ENCODE measurements at places on chromosomes 2 and 18.

- no peak for DNase-seq
These were observed 23.2 kb downstream of the PLCL1 start for GRCh38 chr2:197827618-197828017.

DNA sequence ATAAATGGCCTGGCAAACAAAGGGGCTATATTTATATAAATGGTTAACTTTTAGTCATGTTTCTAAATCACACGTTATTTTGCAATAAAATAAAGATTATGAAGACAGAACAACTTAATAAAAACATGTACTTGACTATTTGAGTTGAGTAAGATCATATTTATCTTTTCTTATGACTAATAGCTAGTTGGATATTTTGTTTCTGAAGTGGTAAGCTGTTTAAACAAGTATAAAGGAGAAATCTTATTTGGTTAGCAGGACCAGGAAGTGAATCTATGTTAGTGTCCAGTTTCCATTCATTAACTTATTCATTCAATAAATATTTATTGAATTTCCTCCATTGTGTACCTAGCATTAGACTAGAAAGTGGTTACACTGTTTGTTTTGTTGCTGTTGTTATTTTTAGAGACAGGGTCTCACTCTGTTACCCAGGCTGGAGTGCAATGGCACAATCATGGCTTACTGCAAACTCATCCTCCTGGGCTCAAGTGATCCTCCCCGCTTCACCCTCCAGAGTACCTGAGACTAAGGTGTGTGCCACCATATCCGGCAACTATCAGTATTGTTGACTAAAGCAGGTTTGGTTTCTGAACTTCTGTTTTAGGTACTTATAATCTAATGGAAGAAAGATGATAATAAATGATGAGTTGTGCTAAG, 312.6 kb downstream of the DPP10 start:
- no peak for DNase-seq

GRCh38 chr2:158544998-158545397, 88.2 kb downstream of the PKP4 start:
- no peak for DNase-seq

- DNase-seq, result no peak
These were observed 72.8 kb upstream of the FANCL start for GRCh38 chr2:58313926-58314325.

DNA sequence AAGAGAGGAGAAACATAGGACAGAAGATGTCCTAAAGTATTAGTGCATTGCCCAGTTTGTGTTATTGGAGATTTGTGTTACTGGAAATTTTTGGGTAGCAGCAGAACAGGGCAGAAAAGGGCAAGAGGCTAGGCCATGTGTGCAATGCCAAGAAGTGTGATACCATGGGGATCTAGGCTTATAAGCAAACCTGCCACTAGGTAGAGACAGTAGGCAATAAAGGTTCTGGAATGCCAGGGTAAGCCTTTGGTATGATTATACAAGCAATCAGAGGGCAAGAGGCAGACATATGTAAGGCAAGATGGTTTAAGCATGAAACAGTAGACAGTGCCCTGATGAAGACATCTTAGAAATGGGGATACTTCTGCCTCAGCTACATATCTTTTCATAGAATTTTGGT, 12.3 kb upstream of the CERS6 start:
- no peak for DNase-seq

DNA sequence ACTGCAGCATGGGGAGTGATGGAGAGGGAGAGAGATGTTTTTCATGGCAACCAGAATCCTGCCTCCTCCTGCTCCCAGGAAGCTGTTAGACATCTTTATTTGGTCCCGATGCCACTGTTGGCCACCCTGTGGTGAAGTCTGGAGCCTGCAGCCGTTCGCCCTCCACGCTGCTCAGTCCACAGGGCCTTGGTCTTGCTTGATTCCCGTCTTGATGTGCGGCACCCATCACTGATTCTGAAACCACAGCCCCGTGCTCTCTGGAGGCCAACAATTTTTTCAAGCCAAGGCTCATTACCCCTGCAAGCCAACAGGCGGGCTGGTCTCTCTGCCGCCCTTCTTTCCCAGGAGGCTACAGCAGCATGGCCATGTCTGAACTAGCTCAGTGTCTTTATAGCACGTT, 24.5 kb downstream of the SIGLEC15 start:
- no peak for DNase-seq

- no peak for DNase-seq
These were observed 109.1 kb downstream of the SMAD2 start for GRCh38 chr18:47821314-47821713.

GRCh38 chr2:144403933-144404332, 116.0 kb downstream of the ZEB2 start:
- no peak for DNase-seq

GRCh38 chr18:30177056-30177455, 865.5 kb downstream of the DSC3 start:
- no peak for DNase-seq

DNA sequence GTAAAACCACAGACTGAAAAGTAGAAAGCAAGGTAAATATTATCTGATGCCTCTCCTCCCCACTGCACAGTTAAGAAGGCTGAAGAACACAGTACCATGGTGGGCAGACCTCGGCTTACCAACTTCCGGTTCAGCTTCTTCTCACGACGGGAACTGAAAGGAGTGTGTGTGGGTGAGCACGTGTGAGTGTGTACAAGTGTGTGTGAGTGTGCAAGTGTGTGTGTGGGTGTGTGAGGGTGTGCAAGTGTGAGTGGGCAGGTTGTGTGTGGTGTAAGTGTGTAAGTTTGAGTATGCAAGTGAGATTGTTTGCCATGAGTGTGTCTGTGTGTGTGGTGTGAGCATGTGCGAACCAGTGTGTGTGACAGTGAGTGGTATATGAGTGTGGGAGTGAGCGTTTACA, 103.5 kb downstream of the ADD2 start:
- DNase-seq, result no peak

DNA sequence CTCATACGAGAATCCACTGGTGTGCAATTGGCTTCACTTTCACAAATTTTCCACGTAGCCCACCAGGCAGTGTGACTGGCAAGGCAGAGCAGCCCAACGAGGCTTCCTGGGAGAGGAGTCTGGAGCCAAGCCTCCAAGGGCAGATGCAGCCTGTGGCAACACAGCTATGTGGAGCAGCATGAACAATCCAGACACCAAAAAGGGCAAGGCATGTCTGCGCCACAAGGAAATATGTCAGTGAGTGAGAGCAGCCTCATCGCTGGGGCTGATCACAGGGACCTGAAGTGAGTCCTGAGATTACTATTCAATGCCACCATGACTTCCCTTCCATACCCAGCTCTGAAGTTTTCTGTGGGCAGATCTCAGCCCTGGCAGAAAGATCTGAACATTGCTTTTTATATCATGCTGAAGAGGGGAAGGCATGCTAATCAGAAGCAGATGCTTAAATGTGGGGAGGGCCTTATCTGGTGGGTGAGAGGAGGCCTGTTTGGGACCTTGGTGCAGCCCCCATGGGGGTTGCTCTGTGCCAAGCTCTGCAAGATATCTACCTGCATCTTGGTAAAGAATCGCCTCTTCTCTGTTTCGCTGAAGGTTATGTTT, 40.0 kb upstream of the PUM2 start:
- no peak for DNase-seq

GRCh38 chr2:24403168-24403831, 43.0 kb upstream of the ITSN2 start:
- DNase-seq, result no peak

DNA sequence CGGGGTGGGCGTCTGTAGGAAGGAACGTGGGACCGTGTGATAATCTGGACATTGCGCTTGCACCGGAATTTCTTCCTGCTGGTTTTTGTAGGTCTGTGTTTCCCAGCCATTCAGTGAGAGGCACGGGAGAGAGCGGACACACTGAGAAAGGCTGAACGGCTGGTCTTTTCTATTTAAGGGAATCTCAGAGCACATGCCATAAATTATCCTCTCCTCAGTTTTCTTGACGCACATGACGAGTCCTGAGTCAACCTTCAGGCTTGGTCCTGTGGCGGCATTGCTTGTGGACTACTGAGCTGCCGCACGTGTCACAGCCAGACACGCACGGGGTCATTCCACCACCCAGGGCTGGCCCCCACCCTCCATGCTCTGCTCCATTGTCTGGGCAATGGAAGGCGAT, 519.3 kb upstream of the ID2 start:
- no peak for DNase-seq

GRCh38 chr2:238599549-238600505, 173.1 kb downstream of the ASB1 start:
- no peak for DNase-seq

Data from stimulated activated CD8-positive, alpha-beta memory T cell treated with anti-CD3 and anti-CD28 coated beads, Interleukin-4, amount 100 ng/mL, for 4 hours (primary cell).